ENCODE measurements at places on chromosomes 2 and 18.

DNA sequence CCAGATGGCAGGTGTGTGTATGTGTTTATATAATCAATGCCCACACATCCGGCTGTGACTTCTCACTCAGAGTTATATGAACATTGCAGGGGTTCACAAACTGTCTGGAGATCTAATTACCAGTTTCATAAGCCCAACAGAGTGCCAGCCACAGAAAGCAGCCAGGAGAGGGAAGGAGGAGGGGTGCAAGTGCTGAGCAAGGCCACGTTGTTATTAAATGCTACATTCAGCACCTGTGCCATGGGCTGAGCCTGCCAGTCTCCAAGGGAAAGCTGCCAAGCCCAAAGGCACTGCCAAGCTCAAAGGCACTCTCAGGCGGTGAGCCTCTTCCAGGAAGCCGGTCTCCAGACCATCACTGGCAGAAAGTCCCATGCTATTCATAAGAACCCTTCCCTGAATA, 17.4 kb downstream of the XDH start:
- no peak for DNase-seq

GRCh38 chr2:196586511-196586991, 53.0 kb upstream of the CCDC150 start:
- DNase-seq = no peak

GRCh38 chr2:231513746-231514224, 16.5 kb downstream of the NMUR1 start:
- no peak for DNase-seq

- no peak for DNase-seq
Measured at GRCh38 chr18:79527656-79528315, 132.1 kb downstream of the NFATC1 start.

- DNase-seq = no peak
Measured at GRCh38 chr2:2230433-2230817, 100.7 kb downstream of the MYT1L start.

- no peak for DNase-seq
Measured at GRCh38 chr2:241288324-241288888, 27.1 kb downstream of the HDLBP start.

- DNase-seq = no peak
Measured at GRCh38 chr2:24818721-24819167, 25.5 kb downstream of the CENPO start.

All from stimulated activated CD4-positive, alpha-beta T cell treated with anti-CD3 and anti-CD28 coated beads, Interleukin-2, amount 100 ng/mL, for 24 hours (primary cell).